ENCODE measurements at places on chromosomes 11 and 22.

DNA sequence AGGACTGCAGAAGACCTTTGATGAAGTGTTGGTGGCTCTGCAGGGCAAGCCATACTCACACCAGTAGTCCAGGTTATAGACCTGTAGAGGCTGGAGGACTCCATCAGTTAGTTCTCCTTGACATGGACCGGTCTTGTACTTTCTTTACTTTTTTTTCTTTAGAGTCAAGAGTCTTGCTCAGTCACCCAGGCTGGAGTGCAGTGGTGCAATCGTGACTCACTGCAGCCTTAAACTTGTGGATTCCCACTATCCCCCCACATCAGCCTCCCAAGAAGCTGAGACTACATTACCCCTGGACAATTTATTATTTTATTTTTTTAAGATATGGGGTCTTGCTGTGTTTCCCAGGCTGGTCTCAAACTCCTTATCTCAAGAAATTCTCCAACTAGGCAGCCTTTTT lies 49.6 kb upstream of the E2F8 start:
- no peak for DNase-seq

DNA sequence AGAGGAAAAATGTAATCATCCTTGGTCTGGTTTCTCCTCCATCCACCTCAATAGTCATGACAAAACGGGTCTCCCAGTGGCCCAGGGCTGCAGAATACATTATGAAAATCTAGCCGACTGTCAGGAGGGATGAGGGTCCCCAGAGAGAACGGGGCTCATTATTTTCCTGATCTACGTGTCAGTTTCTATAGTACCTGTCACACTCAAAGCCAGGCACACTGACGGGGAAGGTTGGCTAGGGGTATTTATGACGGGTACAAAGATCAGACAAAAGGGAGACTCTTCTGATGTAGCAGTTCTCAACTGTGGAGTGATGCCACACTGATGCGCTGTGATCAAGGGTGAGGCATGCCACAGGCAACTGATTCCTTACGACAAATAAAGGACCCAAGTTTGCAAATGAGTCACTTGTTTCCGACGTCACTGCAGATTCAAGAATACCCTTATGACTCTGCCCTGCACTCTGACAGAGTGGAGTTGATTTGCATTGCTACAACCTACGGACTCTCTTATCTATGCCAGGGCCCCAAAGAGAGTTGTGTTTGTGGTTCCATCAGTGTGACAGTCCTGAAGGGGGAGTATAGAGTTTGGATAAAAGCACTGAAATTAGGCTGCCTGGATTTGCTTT lies 188.2 kb upstream of the TBCEL start:
- no peak for DNase-seq

GRCh38 chr22:46452195-46453005 lies 85.0 kb downstream of the CELSR1 start:
- no peak for DNase-seq

GRCh38 chr11:107853070-107853469 lies 5.5 kb downstream of the SLC35F2 start:
- no peak for DNase-seq

DNA sequence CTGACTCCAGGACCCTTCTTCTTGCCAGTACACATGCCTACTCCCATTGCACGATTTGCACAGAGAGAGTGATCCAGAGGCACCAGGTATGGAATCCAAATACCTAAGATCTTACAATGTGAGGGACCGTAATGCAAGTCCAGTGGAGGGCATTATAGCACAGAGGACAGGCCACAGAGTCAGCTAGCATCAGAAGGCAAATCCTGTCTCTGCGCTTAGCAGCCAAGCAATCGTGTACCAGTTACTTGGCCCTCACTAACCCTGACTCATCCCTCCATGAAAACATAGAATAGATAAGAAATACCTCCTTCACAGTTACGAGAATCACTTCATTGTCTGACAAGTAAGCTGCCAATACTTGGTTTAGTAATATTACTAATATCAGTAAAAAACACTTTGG lies 69.7 kb upstream of the SLC6A5 start:
- no peak for DNase-seq

DNA sequence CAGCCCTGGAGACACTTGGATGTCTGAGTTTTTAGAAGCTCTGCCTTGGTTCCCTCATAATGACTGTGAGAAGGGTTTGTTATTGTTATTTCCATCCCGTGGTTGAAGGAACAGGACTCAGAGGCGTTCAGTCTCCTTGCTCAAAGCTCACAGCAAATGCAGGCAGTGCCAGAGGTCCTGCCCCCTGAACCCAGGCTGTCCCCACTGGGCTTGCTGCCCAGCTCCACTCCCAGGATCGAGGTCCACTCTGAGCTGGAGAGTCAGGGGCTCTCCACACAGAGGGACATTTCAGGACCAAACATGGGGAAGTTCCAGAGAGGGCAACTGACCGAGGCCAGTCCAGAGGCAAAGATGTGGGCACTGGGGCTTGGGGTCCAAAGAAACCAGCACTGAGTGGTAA lies 14.8 kb downstream of the FGF4 start:
- no peak for DNase-seq

- no peak for DNase-seq
Measured at GRCh38 chr11:6360183-6360582, 30.1 kb upstream of the SMPD1 start.

DNA sequence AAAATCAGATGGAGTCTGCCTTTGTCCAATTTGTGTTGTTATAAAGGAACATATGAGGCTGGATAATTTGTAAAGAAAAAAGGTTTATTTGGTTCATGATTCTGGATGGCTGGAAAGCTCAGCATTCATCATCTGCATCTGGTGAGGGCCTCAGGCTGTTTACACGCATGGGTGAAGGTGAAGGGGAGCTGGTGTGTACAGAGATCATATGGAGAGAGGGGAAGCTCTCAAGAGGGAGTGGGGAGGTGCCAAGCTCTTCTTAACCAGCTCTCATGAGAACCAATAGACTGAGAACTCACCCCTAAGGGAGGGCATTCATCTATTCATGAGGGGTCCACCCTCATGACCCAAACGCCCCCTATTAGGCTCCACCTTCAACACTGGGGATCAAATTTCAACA lies 40.0 kb downstream of the NEU3 start:
- DNase-seq, result no peak

DNA sequence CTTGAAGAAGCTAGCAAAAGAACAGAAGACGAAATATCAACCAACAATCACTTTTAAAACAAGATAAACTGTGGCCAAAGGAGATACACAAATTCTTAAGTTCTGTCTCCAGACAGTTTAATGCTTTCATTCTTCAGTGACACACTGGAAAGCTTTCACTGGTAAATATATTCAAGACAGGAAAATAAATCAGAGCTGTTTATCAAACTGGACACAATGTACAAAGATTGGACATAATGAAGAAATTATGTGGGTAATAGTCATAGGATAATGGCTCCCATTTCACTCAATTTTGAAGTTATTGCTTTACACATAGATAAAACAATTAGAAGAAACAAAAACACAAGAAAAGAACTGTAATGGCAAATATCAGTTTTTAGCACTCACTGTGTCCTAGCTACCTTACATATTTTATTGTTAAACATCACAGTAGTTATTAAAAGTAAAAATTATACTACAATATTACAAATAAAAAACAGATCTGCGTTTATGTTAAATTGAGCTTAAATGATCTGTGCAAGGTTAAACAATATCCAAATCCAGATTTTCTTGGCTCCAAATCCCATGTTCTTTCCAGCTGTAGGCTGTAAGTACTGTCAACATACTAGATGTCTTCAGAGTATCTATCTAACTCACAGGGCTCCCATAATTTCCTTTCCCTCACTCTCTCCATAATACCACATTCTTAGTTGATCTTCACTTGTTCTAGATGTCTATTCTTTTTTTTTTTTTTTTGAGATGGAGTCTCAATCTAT lies 38.6 kb upstream of the NOX4 start:
- DNase-seq, result no peak

DNA sequence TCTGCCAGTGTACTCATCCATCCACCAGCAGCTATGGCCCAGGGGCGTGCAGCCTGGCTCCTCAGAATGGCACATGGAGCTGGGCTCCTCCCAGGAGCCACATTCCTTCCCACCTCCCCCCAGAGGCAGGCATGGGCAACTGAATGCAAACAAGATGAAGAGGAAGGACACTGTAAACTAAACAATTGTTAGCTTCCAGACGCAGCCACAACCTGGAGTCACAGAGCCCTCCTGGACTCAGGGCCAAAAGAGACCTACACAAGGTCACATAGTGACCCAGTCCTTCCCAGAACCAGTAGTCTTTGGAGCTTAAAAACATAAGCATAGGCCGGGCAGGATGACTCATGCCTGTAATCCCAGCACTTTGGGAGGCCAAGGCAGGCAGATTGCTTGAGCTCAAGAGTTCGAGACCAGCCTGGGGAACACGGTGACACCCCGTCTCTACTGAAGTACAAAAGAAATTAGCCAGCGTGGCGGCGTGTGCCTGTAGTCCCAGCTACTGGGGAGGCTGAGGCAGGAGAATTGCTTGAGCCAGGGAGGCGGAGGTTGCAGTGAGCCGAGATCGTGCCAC lies 30.7 kb upstream of the CLDN5 start:
- no peak for DNase-seq

- DNase-seq, result no peak
Measured at GRCh38 chr11:1922481-1923081, 3.1 kb downstream of the TNNT3 start.

GRCh38 chr11:2315395-2316168 lies 13.8 kb downstream of the TSPAN32 start:
- no peak for DNase-seq
